ENCODE measurements at places on chromosomes 11 and 22.

DNA sequence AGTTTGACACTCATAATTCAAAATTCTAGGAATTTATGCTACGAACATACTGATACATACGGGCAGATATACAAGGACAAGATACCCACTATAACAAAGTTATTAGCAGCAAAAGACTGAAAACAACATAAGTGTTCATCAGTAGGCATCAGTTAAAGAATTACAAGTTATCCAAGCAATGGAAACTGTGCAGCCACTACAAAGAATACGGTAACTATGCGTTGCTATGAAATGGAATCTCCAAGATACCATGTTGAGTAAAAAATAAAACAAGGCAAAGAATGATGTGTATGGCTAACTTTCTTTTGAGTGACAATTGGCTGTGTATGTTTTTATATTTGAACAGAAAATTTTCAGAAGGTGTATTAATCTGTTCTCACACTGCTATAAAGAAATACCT, 151.7 kb downstream of the ADAMTS15 start:
- no peak for DNase-seq

GRCh38 chr11:73980001-73980961, 2.4 kb downstream of the UCP2 start:
- DNase-seq, result peak; percentile 91

DNA sequence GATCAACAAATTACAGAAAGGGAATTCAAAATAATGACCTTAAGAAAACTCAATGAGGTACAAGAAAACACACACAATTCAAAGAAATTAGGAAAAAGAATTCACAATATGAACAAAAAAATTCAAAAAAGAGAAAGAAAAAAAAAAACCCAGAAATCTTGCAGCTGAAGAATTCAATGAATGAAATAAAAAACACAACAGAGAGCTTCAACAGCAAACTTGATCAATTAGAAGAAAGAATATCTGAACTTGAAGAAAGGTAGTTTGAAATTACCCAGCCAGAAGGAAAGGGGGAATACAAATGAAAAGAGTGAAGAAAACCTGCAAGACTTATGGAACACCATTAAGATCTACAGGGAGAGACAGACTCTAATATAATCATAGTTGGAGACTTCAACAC, 52.8 kb downstream of the USP35 start:
- no peak for DNase-seq

- peak; percentile 59 for DNase-seq
Measured at GRCh38 chr11:66277471-66278362, at the start of gene CNIH2. Gene CNIH2, plus strand, starts transcription at chr11:66278175. Its CDS starts 282 bp downstream, at chr11:66278457.

- no peak for DNase-seq
Measured at GRCh38 chr11:11764423-11764803, 77.4 kb upstream of the USP47 start.

DNA sequence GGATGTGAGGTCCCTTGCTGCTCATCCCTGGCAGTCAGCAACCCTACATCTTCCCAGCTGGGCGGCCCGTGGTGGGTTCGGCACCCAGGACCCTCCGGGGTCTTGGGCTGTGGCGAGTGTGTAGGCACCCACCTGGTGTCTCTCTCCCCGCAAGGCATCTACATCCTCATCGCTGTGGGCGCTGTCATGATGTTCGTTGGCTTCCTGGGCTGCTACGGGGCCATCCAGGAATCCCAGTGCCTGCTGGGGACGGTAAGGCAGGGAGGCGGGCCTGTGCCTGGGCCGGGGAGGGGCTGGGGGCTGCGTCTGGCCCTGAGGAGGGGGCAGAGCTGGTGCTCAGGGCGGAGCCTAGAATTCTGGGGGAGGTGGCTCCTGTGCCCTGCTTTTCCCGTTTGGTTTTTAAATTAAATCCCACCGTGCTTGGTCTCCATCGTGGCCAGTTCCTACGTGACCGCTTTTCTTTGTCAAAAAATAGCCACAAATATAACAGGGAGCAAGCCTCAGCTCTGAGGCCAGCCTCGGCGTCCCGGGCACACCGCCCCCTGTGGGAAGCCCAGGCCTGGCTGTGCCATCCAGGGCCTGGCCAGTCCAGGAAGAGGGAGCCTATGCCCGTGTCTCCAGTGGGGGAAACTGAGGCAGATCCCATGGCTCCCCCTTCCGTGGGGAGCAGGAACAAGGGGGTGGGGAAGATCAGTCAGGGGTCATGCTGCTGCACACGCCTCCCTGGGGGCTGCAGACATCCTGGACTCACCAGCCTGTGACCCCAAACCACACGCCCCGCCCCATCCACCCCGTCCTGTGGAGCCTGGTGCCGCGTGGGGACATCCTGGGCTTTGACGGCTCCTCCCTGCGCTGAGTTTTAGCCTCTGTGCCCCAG, 6.4 kb upstream of the TSSC4 start:
- peak; percentile 74 for DNase-seq

GRCh38 chr11:134410766-134411165, 1.3 kb downstream of the B3GAT1 start:
- no peak for DNase-seq

- no peak for DNase-seq
Measured at GRCh38 chr11:31619980-31620379, 110.4 kb downstream of the ELP4 start.

DNA sequence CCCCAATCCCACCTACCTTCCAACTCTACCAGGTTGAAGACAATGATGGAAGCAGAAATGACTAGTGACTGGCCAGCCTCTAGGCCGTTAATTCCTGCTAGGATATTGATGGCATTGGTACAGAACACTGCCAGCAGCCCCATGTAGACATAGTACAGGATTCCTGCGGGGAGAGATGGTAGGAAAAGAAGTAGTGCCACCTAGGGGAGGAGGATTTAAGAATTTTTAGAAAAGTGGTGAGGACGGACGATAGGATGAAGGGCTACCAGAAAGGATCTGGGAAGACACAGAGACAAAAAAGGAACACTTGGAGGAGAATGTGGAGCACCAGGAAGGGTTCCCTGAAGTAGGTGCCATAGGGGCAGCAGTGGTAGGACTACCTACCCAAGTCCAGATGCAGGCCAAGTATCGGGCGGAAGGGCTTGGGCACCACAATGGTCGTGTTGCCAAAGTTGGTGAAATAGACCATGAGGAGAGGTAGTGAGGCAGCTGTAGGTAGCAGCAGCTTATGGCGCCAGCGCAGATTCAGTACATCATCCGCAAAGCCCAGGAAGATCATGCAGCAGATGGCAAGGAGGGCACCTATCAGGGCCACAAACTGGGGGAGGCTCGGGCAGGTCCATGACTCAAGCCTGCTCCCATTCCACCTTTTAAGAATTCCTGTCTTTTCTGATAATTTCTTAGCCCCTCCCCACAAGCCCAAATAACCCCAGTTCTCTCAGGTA, 1.2 kb downstream of the DPAGT1 start:
- no peak for DNase-seq

DNA sequence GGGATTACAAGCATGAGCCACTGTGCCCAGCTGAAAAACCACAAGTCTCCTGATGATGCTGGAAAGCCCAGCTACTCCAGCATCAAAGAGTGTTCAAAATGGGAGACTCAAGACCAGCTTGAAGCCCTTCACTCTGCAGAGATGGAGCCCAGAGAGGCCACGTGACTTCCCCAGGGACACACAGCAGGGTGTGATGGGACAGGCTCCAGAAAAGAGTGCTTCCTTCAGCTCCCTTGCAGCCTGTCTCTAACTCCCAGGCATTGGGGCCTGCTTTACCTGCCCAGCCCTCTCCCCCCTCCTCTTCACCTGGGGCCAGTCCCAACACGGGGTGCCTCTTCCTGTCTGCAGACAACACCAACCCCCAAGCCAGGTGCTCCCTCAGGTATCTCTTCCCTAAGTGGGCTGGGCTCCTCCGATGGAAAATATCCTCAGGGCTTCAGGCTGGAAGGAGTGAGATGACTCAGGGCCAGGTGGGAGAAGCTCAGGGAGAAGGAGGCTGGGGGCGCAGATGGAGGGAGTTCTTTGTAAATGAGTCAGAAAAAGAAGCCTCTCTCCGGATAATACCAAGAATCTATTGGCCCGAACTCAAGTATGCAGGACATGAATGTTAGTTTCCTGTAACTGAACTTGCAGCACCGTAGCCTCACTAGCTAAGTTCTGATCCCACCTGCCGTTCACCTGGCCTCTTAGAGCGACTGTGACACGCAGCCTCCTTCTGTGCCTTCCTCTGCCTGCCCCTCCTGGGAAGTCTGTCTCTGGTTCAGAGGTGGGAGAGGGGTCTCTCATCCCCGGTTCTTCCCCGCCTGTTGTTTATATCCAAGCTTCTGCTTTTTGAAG, 326.6 kb downstream of the MN1 start:
- DNase-seq, result no peak

DNA sequence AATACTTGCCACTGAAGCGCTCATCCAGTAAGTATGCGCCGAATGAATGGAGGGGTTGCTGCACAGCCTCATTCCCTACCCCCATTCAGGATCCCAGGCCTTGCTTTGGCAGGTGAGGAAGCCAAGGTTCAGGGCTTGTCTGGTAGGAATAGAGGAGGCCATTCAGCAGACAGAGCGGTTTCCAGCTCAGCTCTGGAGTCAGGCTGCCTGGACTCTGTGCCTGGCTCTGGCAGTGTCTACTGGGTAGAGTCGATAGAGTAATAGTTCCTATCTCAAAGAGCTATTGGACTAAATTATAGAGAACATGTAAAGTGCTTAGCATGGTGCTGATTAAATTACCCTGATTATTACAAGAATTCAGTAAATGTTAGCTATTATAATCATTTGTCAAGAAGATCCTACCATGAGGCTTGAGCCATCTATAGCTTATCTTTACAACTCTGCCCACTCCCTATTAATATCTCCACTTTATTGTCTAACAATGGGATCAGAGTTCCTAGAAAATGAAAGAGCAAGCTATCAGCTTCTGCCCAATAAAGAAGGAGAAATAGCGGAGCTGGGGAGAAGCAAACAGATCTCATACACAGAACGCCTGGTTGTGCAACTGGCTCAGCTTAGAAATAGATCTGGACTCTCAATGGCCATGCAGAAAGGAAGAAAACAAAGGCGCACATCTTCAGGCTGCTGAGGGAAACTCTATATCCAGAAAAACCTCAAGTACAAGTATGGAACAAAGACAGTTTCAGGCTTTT, 6.6 kb upstream of the SNX32 start:
- no peak for DNase-seq

DNA sequence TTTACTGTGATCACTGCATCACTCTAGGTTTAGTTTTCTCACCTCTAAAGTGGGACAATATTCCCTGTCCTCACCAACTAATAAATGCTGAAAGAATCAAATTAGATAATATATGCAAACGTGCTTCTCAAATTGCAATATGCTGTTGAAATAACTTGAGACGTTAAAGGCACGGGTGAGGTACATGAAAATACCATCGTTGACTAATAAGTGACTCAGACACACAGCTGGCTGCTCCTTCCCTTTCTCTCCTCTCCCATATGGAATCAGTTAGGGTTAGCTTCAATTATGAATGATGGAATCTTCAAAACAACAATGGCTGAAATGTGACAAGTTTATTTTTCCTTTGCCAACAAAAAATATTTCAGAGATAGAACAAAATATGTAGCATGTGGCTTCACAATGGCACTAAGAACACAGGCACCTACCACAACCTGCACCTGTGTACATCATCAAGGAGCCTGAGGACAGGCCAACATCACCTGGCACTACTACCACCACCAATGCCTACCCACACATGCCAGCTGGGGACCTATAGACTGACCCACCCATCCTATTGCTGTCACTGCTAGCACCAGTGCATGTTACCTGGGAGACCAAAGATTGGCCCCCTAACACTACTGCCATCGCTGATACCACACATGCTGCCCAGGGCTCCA, 13.7 kb downstream of the GDPD4 start:
- no peak for DNase-seq

- DNase-seq, result peak; percentile 48
Measured at GRCh38 chr11:112113539-112114457, 27.1 kb downstream of the SDHD start.

GRCh38 chr11:118572981-118573550, 857 bp downstream of the ARCN1 start:
- DNase-seq, result no peak

GRCh38 chr11:43515090-43515489, 156.4 kb downstream of the TTC17 start:
- DNase-seq, result no peak

- no peak for DNase-seq
Measured at GRCh38 chr11:14577835-14578529, 57.8 kb upstream of the PSMA1 start.

DNA sequence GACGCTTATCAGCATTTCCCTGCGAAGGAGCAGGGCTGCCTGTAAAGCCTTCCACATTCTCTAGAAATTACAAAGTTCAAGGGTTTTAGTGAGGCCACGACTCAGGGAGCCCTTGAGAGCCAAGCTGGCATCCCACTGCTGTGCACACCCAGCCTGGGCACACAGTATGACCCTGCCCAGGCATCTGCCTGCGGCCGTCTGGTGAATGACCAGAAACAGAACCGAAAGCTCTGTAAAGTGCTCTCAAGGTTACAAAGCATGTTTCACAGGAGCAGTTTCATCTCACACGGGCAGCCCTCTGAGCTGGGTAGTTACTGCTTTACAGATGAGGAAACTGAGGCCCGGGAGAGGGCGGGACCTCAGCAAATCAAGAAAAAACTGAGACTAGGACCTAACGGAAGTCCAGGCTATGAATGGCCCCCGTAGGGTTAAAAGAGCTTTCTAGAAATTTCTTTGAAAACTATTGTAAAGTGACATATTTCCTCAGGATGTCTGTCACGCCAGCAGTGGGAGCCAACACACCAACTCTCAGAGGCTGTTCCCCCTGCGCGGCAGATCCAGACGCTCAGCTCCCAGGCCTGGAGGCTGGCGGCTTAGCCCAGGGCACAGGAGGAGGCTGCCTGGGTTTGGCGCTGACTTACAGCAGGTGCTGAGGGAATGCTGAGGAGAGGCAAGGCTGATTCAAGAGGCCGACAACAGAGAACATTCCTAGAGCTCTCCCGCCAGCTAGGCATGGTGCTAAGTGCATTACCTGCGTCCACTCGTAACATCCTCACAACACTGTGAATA, 7.7 kb upstream of the TCF20 start:
- no peak for DNase-seq

DNA sequence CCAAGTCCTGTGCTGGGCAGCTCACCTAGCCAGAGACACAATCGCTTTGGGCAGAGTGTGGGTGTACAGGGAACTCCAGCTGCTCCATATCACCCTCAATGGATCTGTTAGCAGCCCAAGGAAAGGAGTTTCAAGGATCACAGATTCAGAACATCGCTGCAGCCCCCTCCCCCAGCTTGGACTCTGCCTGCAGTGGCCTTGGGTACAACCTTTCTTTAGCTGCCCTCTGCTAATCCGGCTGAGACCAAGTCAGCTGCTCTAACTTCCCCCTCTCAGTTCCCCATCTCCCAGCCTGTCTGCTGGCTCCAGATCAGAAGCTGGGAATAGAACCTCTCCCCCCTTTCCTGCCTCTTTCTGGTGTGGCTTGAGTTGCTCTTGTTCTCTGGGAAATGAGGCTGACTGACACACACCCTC, 1.3 kb downstream of the TMEM86A start:
- DNase-seq, result no peak

DNA sequence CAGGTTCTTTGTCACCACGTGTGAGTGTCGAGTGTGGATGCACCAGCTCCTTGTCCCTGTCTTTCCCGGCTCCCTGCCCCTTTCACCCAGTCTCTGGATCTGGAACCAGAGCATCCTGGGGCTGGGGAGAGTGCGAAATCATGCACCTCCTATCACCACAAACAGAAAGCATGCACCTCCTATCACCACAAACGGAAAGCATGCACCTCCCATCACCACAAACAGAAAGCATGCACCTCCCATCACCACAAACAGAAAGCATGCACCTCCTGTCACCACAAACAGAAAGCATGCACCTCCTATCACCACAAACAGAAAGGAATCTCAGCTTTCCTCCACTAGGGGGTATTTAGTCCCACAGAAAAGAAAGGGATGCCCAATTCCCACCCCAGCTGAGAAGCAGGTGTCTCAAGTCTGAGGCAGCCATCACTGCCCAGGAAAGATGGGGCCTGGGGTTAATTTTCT, 5.9 kb upstream of the GLB1L3 start:
- no peak for DNase-seq

Data from germinal center (tissue), 1 donor.